ENCODE measurements at places on chromosomes 3 and 15. TPM values are rescaled to one million over a fixed set of nuclear protein-coding genes. Genes with fewer than 3 reads are reported as not detected.
A peak's percentile ranks its signal among the peaks of the same experiment; 100 is the strongest.

The FAM81A gene
- total RNA-seq = 1.0 TPM

The AMT gene
- 38.8 TPM for total RNA-seq

The ABI3BP gene
- total RNA-seq = 0.28 TPM

The WDR49 gene
- 0.90 TPM for total RNA-seq

The DNAH1 gene
- 2.3 TPM for total RNA-seq

The B3GNT5 gene
- 7.3 TPM for total RNA-seq

The C3orf52 gene
- total RNA-seq = 11.1 TPM

The SPTBN5 gene
- total RNA-seq = 0.90 TPM

The RABL3 gene
- total RNA-seq = 26.7 TPM

DNA sequence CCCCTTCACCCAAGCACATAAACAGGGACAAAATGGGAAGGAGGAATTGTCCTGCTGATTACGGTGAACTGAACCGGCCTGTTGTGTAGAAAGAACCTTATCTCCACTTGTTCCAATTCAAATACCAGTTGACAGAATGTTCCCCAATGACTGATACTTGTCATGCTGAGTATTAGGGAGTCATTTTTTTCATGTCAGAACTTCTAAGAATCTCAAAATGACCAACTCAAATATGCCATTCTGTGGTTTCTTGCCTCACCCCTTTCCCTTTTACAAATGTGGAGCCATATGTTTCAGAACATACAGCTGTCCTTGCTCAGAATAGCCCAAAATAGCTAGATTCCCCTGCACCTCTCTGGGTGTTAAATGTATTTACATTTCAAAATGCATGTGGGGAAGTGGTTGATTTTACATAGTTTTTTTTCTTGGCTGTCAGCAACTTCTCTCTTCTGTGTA, 405.9 kb upstream of the TBL1XR1 start:
- H3K4me1 ChIP-seq = peaks cover 15% of the 10 kb centered on the region
- no peak for DNase-seq
- no peaks in the 10 kb centered on the region for H3K27me3 ChIP-seq
- no peaks in the 10 kb centered on the region for H3K36me3 ChIP-seq
- no peak overlapping the region for H3K27ac ChIP-seq

GRCh38 chr15:70308011-70308734, 210.5 kb upstream of the TLE3 start:
- DNase-seq = no peak
- H3K27me3 ChIP-seq = no peaks in the 10 kb centered on the region
- no peaks in the 10 kb centered on the region for H3K36me3 ChIP-seq
- no peak overlapping the region for H3K4me3 ChIP-seq
- peaks cover 6% of the 10 kb centered on the region for H3K4me1 ChIP-seq

GRCh38 chr15:37007301-37007700, 93.0 kb downstream of the MEIS2 start:
- no peak overlapping the region for H3K27ac ChIP-seq
- DNase-seq = no peak
- H3K27me3 ChIP-seq = no peaks in the 10 kb centered on the region
- H3K4me1 ChIP-seq = no peaks in the 10 kb centered on the region
- no peak overlapping the region for H3K4me3 ChIP-seq

- no peaks in the 10 kb centered on the region for H3K27me3 ChIP-seq
- H3K4me1 ChIP-seq = peaks cover 7% of the 10 kb centered on the region
- DNase-seq = no peak
- no peak overlapping the region for H3K27ac ChIP-seq
- no peaks in the 10 kb centered on the region for H3K36me3 ChIP-seq
- no peak overlapping the region for H3K4me3 ChIP-seq
These were observed 68.3 kb downstream of the SMAD3 start for GRCh38 chr15:67133738-67134066.

GRCh38 chr15:28983432-28984311, 97.9 kb downstream of the APBA2 start:
- DNase-seq = peak; percentile 66
- no peak overlapping the region for H3K4me3 ChIP-seq
- no peak overlapping the region for H3K27ac ChIP-seq
- no peaks in the 10 kb centered on the region for H3K36me3 ChIP-seq
- no peaks in the 10 kb centered on the region for H3K4me1 ChIP-seq
- H3K27me3 ChIP-seq = no peaks in the 10 kb centered on the region

- DNase-seq = no peak
- peaks cover 10% of the 10 kb centered on the region for H3K4me1 ChIP-seq
- no peak overlapping the region for H3K27ac ChIP-seq
- no peaks in the 10 kb centered on the region for H3K27me3 ChIP-seq
These were observed 176.7 kb upstream of the GOLIM4 start for GRCh38 chr3:168272343-168272985.

- no peak overlapping the region for H3K27ac ChIP-seq
- no peak overlapping the region for H3K4me3 ChIP-seq
- peaks cover 47% of the 10 kb centered on the region for H3K36me3 ChIP-seq
These were observed 4.5 kb downstream of the EIF3J start for GRCh38 chr15:44541282-44541958.

GRCh38 chr3:64174328-64174727, 50.9 kb downstream of the PRICKLE2 start:
- no peaks in the 10 kb centered on the region for H3K27me3 ChIP-seq
- H3K4me1 ChIP-seq = peaks cover 3% of the 10 kb centered on the region
- H3K4me3 ChIP-seq = no peak overlapping the region
- no peak for DNase-seq

DNA sequence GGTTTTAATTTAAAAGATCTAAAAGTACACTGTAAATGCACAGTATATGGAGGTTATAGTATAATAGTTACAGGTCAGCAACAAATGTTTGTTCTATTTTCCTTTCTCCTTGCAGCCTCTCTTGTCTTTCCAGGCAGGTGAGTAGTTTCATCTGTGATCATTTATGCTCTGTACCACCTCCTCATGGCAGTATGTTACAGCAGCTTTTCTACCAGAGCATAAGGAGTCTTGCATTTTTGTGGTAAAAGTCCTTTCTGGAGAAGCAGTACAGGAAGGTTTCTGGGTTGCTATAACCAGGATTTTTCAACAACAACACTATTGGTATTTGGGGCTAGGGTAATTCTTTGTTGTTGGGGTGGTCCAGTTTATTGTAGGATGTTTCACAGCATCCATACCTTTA, 59.5 kb downstream of the ZNF609 start:
- peaks cover 4% of the 10 kb centered on the region for H3K36me3 ChIP-seq
- no peaks in the 10 kb centered on the region for H3K4me1 ChIP-seq
- H3K27ac ChIP-seq = no peak overlapping the region
- no peaks in the 10 kb centered on the region for H3K27me3 ChIP-seq
- DNase-seq = no peak
- H3K4me3 ChIP-seq = no peak overlapping the region

DNA sequence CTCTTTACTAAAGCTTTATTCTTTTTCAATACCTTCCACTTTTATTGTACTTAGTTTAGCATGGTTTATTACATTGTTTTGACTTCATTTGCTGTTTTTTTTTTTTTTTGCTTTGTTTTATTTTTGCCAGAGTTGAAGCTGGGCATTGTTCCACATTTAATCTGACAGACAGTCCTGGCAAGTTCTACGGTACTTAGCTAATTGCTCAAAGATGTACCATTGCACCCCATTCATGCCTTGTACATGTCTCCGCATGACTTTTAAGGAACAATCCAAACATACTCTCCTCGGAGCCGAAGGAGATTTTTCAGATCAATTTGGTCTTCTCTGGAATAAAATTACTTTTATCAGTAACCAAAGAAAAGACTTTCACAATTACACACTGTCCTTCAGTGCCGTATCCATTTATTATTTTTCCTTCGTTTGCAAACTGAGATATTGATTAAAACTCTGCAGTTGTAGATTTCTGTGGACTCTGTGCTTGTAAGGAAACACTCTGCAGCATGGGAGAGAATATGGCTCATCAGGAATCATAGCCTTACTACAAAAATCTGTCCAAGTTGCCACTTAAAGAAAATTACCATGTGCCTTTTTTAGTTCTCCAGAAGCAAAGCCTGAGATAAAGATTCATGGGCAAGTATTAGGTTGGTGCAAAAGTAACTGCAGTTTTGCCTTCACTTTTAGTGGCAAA, 952.0 kb downstream of the AGBL1 start:
- H3K4me3 ChIP-seq = no peak overlapping the region
- H3K27me3 ChIP-seq = no peaks in the 10 kb centered on the region
- no peak overlapping the region for H3K27ac ChIP-seq
- H3K36me3 ChIP-seq = no peaks in the 10 kb centered on the region

GRCh38 chr3:128875556-128876120, 3.8 kb upstream of the ACAD9 start:
- H3K4me3 ChIP-seq = no peak overlapping the region
- no peaks in the 10 kb centered on the region for H3K27me3 ChIP-seq
- H3K27ac ChIP-seq = no peak overlapping the region
- peak; percentile 75 for DNase-seq

- no peak overlapping the region for H3K4me3 ChIP-seq
- no peaks in the 10 kb centered on the region for H3K27me3 ChIP-seq
- H3K4me1 ChIP-seq = no peaks in the 10 kb centered on the region
- H3K27ac ChIP-seq = no peak overlapping the region
- no peaks in the 10 kb centered on the region for H3K36me3 ChIP-seq
- DNase-seq = no peak
These were observed 16.4 kb downstream of the TAFA4 start for GRCh38 chr3:68915973-68916372.

DNA sequence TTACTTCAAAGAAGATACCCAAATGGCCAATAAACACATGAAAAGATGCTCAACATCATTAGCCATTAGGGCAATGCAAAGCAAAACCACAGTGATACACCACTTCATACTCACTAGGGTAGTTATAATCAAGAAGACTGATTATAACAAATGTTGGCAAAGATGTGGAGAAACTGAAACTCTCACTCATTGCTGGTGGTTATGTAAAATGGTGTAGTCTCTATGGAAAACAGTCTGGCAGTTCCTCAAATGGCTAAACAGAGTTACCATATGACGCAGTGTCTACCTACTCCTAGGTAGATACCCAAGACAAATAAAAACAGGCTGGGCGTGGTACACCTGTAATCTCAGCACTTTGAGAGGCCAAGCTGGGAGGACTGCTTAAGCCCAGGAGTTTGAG, 3.5 kb upstream of the ZFAND6 start:
- no peaks in the 10 kb centered on the region for H3K4me1 ChIP-seq
- DNase-seq = no peak
- no peak overlapping the region for H3K4me3 ChIP-seq
- no peaks in the 10 kb centered on the region for H3K27me3 ChIP-seq

- no peaks in the 10 kb centered on the region for H3K36me3 ChIP-seq
- peaks cover 7% of the 10 kb centered on the region for H3K4me1 ChIP-seq
- no peaks in the 10 kb centered on the region for H3K27me3 ChIP-seq
- no peak overlapping the region for H3K27ac ChIP-seq
These were observed 112.9 kb upstream of the RGMA start for GRCh38 chr15:93201940-93202339.

DNA sequence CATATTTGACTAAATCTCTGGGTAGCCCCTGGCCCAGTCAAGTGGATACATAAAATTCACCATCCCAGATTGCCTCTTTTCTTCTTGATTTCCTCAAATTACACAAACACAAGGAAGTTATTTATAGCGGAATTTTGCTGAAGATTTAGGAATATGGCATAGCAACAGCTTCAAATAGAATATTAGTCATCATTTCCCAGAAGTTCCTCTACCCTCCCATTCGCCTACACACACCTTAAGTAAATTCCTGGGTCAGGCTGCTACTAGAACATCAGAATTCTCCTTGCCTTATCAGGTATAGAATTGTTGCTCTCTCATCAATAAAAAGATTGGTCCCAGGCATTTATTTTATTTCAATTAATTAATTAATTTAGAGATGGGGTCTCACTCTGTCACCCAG, 31.6 kb downstream of the MESD start:
- no peak for DNase-seq
- H3K27ac ChIP-seq = no peak overlapping the region
- peaks cover 8% of the 10 kb centered on the region for H3K36me3 ChIP-seq
- H3K27me3 ChIP-seq = no peaks in the 10 kb centered on the region
- H3K4me1 ChIP-seq = peaks cover 3% of the 10 kb centered on the region
- H3K4me3 ChIP-seq = no peak overlapping the region

- DNase-seq = peak; percentile 42
- H3K4me3 ChIP-seq = no peak overlapping the region
- no peak overlapping the region for H3K27ac ChIP-seq
- H3K27me3 ChIP-seq = no peaks in the 10 kb centered on the region
- no peaks in the 10 kb centered on the region for H3K4me1 ChIP-seq
These were observed 19.2 kb downstream of the PXK start for GRCh38 chr3:58351920-58352319.

GRCh38 chr3:66603151-66603611, 102.4 kb upstream of the LRIG1 start:
- no peak overlapping the region for H3K4me3 ChIP-seq
- no peak for DNase-seq
- H3K27ac ChIP-seq = no peak overlapping the region
- H3K36me3 ChIP-seq = no peaks in the 10 kb centered on the region

DNA sequence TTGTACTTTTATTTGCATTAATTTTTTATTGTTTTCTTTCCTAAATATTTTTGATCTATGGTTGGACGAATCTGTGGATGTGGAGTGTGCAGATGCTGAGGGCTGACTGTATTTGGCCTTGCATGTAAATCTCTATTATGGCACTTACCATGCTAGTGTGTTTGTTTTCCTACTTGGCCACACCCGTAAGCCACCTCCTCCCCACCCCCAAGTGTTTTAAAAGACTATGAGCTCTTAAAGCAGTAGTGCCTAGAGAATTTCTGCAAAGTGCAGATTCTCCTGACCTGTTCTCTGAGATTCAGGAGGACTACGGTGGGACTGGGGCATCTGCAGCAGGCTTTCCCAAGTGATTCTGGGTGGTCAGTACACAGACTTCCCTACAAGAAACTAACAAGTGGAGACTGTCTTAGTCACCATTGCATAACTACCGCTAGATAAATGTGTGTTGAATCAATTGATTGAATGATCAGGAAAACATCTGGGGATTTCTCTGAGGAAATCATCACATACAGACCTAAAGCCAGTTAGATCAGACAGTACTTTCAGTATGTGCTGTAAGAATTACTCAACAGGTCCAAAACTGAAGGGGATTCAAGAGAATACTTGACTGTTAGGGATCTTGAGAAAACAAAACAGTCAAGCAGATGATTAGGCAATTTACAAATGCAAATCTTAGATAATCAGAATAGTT, 6.2 kb upstream of the TIPARP start:
- H3K4me1 ChIP-seq = peaks cover 6% of the 10 kb centered on the region
- no peaks in the 10 kb centered on the region for H3K27me3 ChIP-seq
- no peaks in the 10 kb centered on the region for H3K36me3 ChIP-seq
- H3K4me3 ChIP-seq = no peak overlapping the region

GRCh38 chr15:85941186-85941855, 138.3 kb upstream of the AGBL1 start:
- DNase-seq = no peak
- H3K27ac ChIP-seq = no peak overlapping the region
- no peaks in the 10 kb centered on the region for H3K4me1 ChIP-seq
- no peaks in the 10 kb centered on the region for H3K27me3 ChIP-seq
